ENCODE measurements at places on chromosomes 3 and 15.

DNA sequence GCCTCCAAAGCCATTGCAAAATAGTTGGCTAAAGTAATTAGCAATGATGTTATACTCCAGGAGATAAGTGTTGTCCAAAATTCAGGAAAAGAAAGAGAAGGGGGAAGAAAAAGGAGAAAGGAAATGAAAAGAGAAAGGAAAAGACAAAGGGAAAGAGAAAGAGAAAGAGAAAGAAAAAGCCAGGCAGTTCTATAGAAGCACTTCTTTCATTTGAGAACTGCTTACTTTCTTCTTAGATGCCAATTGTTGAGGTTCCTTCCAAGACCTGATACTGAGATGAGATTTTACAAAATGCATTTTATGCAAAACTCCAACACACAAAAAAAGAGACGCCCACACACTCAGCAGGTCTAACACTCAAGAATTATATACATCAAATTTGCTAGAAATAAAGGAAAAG is 298.4 kb downstream of the KCNH8 start:
- DNase-seq, result no peak

- no peak for DNase-seq
Measured at GRCh38 chr3:120090422-120090821, 3.8 kb downstream of the GSK3B start.

DNA sequence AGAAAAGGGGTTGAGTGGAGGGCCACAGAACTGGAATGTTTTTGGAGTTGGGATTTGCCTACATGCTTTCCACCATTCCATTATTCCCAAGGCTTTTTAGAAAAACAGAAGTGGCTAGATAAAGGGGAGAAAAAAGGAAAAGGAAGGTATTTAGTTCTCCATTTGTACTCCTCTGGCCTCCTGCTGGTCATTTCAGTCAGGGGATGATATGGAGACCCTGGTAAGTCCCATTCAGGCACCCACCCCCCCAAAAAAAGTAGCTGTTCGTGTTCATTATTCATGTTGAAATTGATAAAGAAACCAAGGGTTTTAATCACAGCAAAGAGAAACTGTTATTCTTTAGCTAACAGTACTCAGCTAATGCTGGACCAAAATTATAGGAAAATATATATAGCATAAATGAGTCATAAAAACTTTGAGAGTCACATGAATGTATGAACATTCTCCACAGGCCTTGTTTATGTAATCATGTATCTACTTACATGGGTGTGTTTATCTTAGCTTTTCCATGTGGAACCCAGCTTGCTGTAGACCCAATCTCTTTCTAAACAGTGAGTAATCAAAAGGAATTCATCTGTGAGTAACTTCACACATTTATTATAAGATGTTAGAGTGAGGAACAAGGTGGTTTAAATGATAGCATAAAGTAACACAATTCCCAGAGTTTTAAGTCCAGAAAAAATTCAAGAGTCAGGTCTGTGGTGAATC is 167.2 kb downstream of the KCNMB2 start:
- DNase-seq, result no peak

GRCh38 chr3:76078101-76078500 is 292.8 kb upstream of the ZNF717 start:
- DNase-seq, result no peak

DNA sequence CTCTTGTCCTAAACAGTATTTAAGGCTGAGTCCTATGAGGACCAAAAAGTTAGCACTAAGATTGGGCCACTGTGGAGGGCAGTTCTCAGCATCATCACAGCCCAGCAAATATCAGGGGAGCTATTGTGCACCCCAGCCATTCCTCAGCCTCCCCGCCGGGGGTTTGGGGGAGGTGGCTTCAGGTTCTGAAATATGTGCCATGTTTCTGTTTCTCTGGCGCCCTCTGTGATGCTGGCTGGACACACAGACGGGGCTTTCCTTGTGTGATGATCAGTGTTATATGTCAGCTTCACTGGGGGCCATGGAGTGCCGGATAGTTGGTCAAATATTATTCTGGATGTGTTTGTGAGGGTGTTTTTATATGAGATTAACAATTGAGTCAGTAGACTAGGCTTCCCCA is 106.8 kb downstream of the GABRG3 start:
- DNase-seq, result no peak

GRCh38 chr3:171297951-171298350 is 162.3 kb downstream of the TNIK start:
- DNase-seq, result no peak

GRCh38 chr3:108088697-108089096 is 2.1 kb downstream of the CD47 start:
- DNase-seq, result no peak

GRCh38 chr3:47019201-47019600 is 39.7 kb downstream of the NBEAL2 start:
- no peak for DNase-seq

DNA sequence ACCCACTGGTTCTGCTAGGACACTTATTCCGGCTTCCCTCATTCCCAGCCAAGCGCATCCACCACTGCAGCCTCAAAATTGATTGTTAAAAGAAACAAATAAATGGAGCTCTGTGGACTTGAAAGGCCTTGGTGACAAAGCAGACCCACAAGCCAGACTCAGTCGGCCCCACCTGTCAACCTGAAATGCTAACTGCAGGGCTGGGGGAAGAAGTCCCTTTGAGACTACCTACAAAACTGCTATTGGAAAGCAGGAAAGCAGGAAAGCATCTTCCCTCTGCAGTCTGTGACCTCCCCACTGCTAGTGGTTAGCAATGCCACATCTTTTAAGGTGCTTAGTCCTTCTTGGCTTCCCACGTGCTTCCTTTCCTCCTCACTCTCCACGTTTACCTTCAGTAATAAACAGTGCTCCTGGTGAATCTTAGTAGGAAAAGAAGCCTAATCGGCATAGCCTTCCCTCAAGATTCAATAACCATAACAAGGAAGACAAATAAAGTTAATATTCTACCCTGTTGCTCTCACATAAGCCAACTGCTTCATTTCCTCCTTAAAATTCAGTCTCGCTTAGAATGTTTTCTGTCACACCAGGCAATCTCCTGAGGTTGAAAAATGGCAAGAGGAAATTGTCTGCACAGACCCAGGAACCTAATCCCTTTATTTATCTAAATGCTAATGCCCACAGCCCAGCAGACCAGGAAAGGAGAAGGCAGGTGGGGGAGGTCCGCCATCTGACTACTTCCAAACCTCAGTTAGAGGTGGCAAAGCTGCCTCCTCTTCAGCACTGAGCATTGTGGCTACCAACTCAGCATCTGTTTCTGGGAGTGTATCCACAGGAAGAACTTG is 296.2 kb downstream of the NEK10 start:
- DNase-seq, result no peak

DNA sequence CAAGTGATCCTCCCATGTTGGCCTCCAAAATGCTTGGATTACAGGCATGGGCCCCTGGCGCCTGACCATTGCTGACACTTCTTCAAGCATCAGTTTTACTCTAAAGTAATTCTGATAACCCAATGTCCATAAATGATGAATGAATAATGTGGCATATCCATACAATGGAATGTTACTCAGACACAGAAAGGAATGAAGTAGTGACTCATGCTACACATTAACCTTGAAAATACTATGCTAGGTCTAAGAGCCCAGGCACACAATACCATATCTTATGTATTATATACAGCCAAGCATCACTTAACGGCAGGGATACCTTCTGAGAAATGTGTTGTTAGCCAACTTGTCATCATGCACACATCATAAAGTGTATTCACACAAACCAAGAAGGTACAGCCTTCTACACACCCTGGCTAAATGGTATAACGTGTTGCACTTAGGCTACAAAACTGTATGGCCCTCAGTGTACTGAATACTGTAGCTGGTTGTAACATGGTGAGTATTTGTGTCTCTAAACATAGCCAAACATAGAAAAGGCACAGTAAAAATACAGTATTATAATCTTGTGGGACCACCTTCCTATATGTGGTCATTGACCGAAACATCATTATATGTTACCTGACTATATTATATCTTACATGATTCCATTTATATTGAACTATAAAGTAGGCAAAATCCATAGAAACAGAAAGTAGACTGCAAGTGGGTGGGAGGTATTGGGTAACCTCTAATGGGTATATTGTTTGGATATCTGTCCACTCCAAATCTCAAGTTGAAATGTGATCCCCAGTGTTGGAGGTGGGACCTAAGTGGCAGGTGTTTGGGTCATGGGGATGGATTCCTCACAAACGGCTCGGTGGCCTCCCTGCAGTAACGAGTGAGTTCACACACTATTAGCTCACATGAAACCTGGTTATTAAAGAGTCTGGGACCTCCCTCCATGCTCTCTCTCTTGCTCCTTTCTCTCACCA is 31.4 kb downstream of the MKRN2 start:
- no peak for DNase-seq

DNA sequence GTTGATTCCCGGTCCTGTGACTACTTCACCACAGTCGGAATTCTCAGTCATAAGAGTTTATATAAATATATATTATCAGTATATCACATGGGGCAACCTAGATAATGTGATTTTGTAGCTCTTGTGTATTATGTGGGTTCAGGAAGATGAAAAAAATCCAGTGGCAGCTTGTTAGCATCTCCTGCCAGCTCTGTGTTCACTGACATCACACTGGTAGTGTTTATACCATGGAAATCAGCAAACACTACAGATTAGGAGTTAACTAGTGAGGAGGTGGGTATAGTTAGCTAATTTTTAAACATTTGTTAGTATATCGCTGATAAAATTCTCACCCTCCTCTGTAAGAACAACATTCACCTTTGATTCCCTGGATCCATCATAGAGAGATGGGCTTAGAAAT is 44.5 kb upstream of the KCNMB2 start:
- no peak for DNase-seq

- no peak for DNase-seq
Measured at GRCh38 chr3:119716998-119717397, 14.2 kb downstream of the CFAP91 start.

- no peak for DNase-seq
Measured at GRCh38 chr3:113212844-113213375, 1.6 kb downstream of the BOC start.

GRCh38 chr3:74534611-74535010 is 79.8 kb downstream of the CNTN3 start:
- no peak for DNase-seq

- no peak for DNase-seq
Measured at GRCh38 chr3:150253622-150254021, 154.5 kb upstream of the TSC22D2 start.

- no peak for DNase-seq
Measured at GRCh38 chr3:14553871-14554270, 13.7 kb upstream of the GRIP2 start.

DNA sequence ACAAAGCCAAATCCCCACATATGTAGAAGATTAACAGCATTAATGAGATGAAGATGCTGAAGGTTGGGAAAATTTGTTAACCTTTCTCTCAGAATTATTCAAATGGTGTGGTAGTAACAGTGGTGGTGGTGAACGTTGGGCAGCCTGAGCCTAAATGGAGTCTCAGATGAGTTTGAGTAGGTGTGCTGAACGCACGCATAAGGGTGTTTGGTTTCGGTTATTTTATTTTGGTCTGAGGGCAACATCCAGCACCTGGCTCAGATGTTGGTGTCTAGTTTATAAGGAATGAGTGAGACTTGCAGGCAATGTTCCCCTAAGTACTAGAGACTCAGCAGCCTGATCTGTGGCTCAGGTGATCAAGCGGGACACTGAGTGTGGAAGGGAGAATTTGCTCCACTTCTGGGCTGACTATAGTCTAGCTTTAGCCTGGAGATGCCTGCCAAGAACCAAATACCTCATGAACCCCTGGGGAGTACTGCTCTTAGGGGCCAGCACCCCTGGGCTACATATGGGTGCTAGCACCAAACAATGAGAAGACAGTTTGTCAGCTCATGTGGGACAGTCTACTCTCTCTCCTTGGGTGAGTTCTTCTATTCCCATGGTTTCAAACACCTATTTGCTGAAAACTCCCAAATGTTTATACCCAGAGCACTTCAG is 39.5 kb upstream of the ATP2C1 start:
- DNase-seq, result no peak

DNA sequence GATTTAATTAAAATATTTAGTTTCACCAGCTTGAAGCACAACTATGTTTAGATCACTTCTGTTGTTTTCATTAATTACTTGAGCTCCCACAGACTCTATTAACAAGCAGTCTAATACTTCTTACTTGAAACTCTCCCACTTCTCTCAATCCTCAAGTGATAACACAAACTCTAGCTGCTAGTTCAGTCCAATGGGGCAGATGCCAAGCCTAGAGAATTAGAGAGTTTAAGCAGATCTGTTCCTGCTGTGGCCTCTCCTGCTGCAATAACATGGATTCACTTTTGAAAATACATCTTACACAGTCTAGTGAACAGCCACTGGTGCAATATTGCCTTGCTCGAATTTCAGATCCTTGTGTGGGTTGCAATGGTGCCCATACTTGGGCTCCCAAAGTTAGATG is 566.4 kb upstream of the SGO1 start:
- DNase-seq, result no peak

DNA sequence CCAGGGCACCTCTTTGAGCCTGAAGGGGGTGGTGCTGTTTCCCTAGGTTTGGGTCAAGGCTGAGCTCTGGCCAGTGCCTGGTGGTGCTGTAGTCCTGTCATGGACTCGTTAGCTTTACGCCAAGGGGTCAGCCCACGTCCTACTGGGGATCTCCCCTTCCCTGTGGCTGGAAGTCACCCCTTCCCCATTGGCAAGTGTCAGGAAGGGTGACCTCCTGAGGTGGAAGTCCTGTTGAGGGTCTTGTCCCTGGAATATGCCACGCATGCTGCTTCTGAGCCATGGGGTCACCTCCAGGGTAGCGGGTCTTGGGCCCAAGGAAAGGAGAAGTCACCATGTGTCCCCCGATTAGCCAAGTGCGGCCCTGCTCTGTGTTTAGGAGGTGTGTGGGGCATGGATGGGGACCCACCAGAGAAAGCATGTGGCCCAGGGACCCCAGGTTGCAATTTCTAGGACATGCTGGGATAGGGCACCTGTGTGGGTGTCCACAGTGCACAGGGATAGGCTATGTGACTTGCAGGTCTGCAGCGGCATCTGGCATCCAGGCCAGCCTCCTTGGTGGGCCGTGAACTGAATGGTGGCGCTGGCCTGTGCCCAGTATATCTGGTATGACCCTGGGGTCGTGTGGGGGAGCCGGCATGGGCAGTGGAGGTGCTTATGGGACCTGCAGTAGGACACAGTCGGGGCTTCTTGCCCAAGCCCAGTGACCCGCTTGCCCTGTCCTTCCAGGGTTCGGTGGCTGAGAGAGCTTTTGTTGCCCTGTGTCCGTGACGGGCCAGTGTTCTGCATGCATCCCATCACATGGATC is 226.7 kb downstream of the SNRPN start:
- no peak for DNase-seq

DNA sequence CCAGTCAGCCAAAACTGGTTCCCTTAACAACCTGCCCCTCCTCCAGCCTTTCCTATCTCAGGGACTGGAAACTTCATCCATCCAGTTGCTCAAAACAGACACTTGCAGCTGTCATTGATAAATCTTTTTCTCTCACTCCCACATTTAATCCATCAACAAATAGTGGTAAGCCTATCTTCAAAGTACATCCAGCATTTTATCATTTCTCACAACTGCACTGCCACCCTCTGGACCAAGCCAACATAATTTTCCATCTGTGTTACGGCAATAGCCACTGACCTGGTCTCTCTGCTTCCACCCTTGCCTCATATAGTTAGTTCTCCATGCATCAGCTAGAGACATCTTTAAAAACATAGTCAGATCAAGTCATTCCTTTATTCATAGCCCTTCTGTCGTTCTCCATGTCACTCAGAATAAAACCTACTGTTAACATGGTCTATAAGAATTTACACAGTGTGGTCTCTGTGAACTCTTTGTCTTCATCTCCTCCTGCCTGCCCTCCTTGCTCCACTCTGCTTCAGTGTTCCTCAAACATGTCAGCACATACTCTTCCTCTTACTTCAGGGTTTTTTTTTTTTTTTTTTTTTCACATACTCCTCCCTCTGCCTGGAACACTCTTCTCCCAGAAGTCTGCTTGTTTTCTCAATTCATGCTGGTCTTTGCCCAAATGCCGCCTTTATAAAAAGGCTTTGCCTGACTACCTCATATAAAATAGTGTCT is 102.5 kb upstream of the COL6A5 start:
- DNase-seq, result no peak

Measured in activated CD4-positive, CD25-positive, alpha-beta regulatory T cell (primary cell).